Activated CD8-positive, alpha-beta memory T cell treated with anti-CD3 and anti-CD28 coated beads, Interleukin-2, amount 50 U/mL, for 48 hours (primary cell): ENCODE measurements at places on chromosomes 1 and 21.

- no peak for DNase-seq
Observed at GRCh38 chr1:22038036-22038435, 14.5 kb upstream of the CDC42 start.

GRCh38 chr1:246106342-246106763, 400.7 kb downstream of the SMYD3 start:
- no peak for DNase-seq

- peak; percentile 80 for DNase-seq
Observed at GRCh38 chr1:155324717-155325602, 4.3 kb downstream of the RUSC1 start.

DNA sequence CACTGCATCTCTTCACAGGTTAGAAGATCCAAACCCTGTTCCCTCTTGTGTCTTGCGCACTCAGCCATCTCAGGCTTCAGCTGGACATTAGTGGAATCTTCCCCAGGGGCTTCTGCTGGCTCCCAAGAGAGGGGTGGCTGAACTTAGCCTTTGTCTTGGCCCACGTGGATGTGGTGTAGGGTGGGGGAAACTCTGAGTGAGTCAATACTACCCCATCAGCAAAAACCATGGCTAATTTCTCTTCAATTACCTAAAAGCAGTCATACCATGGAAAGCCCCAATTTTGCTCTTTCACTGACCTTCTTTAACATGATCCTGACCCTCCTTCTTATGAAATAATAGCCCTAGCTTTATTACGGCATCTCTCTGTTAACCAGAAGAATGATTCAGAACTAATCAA, 72.5 kb upstream of the RAB3GAP2 start:
- DNase-seq, result no peak

DNA sequence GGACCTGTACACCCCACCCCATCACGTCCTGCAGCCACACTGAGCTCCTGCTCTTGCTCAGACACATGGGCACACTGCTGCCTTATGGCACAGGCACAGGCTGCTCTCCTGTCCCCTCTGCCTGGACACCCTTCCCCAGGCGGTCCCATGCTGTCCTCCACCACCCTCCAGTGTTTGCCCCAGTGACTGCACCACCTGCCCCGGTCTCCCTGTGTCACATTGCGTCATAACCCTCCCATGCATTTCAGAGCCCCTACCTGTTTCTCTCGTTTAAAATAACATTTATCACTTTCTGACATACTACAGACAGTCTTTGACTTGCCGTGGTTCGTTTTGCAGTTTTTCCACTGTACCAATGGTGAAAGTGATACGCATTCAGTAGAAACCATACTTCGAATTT, 159.2 kb downstream of the CAMTA1 start:
- no peak for DNase-seq

DNA sequence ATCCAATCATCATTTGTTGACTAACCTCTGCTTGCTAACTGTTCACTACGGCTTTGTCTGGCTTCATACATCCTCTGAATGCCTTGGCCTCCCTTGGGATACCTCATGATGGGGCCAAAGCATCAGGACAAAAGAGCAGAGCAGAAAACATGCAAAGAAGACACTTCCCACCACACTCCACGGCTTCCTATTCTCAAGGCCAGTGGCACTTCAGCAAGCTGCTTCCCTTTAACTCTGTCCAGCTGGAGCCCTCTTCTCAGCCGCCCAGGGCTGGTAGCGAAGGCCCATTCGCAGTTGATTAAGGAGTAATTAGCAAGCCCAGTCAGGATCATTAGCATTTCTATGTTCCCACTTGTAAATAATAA, 224.3 kb upstream of the FGGY start:
- no peak for DNase-seq

- no peak for DNase-seq
Observed at GRCh38 chr1:185397183-185397582, 80.1 kb upstream of the IVNS1ABP start.

DNA sequence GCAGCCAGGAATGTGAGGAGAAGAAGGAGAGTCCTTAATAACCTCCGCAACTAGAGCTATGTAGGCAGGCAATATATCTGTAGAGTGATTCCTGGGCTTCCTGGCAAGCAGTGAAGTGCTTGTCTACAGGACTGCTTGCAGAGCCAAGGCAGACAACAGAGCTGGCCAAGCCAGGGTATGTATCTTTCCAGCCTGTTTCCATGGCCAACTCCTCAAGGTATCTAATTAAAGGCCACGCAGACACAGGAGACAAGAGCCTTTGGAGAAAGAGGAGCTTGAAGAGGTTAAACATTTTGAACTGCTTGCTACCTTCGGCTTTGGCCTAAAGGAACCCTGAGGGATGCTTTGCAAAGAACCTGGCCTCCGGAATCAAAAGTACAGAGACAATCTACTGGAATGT, 137.4 kb downstream of the PIGK start:
- DNase-seq, result no peak

- DNase-seq, result no peak
Observed at GRCh38 chr1:57788313-57788712, 364.5 kb upstream of the DAB1 start.
